Forelimb muscle (tissue), 1 donor: ENCODE measurements at places on chromosomes 4 and X.

DNA sequence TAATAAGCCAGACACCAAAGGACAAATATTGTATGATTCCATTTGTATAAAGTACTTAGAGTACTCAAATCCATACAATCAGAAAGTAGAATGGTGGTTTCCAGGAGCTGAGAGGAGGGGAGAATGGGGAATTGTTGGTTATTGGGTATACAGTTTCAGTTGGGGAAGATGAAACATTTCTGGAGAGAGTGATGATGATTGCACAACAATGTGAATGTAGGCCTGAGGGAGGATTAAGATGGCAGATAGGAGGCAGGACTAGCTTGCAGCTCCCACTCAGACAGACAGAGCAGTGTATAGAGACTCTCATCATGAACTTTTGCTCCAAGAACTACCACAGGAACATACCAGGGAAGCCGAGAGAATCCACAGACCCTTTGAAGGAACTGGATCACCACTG, 75.7 kb upstream of the PAK3 start:
- DNase-seq = no peak

DNA sequence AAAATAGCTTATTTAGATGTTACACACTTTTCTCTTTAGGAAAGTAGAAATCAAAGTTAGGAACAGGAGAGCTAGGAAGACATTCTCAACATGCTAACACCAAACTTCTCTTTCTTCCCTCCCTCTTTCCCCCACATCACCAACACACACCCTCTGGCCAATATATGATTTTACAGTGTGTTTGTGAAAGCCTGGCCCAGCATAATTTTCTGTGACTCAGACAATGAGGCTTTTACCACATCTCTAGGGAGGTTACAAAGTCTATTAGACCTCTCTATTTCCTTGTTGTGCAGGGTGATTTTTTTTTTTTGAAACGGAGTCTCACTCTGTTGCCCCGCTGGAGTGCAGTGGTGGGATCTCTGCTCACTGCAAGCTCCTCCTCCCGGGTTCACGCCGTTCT, 189.9 kb downstream of the AASDH start:
- DNase-seq = no peak

DNA sequence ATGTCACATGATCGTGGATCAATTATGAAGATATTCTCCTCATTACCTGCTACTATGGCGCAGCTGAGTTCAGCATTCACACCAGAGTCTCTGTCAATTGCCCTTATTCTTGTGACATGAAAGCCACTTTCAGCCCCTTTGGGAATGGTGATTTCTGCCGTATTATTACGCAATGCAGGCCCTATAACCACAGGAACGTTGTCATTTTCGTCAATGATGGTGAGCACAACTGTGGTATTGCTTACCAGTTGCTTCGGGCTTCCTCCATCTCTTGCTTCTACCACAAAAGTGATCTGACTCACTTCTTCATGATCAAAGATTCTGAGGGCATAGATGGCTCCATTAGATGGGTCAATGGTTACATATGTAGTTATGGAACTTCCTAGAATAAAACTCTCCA, 2.1 kb downstream of the PCDH18 start:
- no peak for DNase-seq

DNA sequence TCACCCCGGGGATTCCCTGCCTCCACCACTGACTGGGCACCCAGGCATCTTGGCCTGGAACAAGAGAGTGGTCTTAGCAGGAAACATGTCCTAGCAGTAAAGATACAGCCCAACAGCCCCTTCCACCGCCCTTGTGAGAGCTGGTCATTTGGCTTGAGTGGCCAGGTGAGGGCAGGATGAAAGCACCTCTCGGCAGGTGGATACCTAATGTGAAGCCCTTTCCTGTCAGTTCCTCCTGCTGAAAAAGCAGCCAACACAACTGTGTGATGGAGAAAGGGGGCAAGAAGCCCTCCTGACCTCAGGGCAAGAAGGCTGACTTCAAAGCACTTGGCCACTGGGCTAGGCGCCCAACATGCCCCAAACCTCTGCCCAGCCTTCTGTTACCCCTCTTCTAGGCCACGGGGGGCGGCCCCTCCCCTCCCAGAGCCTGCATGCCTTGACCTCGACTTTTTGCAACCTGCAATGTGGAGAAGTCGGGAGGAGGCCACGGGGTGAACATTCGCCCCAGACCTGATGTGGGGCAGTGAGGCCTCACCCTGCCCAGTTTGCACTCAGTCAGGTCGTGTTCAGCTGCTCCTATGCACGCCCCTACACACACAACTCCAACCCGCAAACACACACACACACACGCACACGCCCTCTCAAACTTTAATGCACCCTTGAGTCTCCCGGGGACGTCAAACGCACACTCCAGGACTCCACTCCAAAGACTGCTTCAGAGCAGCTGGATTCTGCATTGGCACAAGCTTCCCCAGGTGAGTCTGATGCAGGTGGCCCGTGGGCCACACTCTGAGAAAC, 1.1 kb downstream of the LGI2 start:
- DNase-seq = no peak

DNA sequence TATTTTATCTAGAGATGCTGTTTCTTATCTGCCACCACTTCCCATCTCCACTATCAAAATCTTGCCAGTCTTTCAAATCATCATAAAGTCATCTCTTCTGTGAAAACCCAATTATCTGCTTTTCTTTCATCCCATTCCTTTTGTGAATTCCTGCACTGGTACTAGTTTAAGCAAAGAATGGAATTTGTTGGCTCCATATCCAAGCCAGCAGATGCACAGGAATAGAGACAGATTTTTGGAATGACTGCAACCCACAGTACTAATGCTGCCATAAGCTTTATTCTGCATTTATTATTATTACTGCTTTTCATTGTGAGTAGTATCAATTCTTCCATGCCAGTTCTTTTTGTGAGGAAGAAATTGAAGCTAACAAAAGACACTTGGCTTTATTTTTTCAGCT, 616.7 kb downstream of the RAPGEF2 start:
- DNase-seq = no peak

- DNase-seq = no peak
Measured at GRCh38 chr4:25095837-25096236, 64.4 kb downstream of the SEPSECS start.

- DNase-seq = no peak
Measured at GRCh38 chrX:153628665-153629064, 18.3 kb upstream of the DUSP9 start.

- DNase-seq = no peak
Measured at GRCh38 chr4:140094438-140095420, 59.3 kb downstream of the MAML3 start.

GRCh38 chr4:87881115-87881514, 48.3 kb downstream of the MEPE start:
- no peak for DNase-seq

DNA sequence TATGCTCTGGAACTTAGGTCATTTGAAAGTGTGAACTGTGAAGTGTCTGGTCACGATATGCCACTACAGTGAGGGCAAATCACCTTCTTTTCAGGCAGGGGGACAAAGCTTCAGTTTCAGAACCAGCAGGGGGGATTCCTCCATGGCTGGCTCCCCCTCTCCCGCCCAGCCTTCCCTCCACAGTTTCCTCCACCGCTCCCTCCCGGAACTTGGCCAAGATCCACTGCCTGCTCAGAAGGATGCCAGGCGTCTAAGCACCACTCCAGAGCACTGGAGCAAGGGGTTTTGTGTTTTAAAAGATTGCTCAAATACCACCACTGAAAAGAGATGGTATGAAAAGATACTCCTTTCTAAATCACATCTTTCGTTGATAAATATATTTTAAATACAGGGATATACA, 126.9 kb downstream of the ELOVL6 start:
- no peak for DNase-seq

DNA sequence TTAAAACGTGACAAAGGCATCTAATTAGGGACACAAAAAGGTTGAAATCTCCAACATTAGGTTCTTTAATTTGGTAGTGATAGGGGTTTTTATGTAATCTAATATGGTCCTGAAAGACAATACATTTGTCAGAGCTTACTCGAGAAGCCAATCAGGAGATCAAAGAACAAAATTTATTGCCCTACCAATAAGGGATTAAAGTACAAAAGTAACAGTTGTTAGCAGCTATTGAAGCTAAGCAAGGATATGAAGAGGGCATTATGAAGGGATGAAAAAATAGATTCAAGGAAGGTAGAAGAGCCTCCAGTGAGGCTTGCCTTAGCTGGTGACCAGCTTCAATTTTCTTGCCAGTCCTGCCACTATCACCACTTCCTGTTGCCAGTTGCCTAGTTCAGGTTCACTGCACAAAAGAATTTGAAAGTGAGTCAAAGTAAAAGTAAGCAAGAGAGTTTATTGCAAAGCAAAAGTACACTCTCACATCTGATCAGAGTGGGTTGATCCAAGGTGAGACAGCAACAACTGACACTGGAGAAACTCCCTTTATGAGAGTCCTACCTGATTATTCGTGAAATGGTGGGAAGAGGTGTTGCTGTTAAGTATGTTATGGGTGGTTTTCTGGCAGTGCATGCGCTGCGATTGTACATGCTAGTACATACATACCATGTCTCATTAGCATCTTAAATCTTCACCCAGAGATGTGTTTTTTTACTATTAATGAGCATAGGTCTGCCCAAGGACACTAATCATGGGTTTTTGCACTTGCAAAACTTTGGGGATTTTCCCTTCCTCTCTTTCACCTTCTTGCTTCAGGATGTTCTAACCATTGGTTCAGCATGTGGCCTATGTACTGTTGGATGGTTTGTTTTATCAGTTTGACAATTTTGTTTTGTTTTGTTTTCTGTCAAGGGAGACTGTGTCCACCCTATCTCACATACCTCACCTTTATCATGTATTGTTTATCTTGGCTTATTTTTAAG, 263.2 kb upstream of the ITM2A start:
- no peak for DNase-seq

DNA sequence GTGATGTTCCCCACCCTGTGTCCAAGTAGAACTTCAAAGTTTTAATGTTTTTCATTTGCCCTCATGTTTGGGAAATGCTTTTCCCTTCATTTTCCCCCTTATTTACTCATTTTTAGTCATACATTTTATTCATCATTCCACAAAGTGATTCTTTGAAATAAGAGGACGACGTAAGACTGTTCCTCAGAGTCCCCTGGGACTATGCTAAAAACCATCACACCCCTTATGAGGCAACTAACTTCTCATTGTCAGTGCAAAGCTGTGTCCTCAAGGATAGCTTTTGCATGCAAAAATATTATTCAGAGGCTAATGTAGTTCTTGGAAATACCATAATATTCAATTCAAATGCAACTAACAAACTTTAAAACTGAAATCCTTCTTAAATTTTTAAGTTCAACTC, 14.8 kb upstream of the ADGRG2 start:
- no peak for DNase-seq

GRCh38 chr4:77355731-77356130, 198.7 kb downstream of the CCNG2 start:
- DNase-seq = no peak

GRCh38 chr4:95830651-95831050, 9.2 kb upstream of the PDHA2 start:
- no peak for DNase-seq

GRCh38 chr4:19005211-19005610, 983.7 kb upstream of the LCORL start:
- DNase-seq = no peak

GRCh38 chr4:2570551-2571222, 34.2 kb downstream of the FAM193A start:
- no peak for DNase-seq

- no peak for DNase-seq
Measured at GRCh38 chr4:18039113-18039512, 17.6 kb upstream of the LCORL start.

DNA sequence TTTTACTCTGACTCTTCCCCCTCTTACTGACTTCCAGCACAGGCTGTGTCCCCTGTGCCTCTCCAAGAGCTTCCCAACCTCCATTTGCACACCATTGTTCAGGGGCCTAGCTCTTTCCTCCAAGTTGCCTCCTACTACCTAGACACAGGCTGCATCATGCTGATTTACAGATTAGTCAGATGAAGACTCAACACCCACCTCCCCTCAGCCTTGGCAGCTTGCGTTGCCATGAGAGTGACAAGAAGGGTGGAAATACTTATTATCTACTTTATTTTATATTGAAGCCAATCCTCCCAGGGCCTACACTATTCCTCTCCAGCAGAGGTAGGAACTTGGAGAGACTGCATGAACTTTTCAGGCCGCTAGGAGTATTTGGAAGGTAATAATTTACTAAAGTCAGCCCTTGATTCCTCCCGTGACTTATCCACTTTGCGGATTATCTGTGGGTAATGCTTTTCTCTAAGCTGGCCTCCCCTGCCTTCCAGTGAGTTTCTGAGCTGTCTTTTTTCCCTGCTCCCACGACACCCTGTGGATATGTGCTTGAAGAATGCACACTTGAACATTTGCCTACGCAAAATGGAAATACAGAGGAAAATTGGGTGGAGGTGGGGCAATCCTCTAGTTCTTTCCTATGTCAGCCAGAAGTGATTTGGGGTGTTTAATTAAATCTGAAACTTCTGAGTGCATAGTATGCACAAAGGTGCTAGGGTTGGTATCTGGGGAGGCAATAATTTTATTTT, 74.1 kb upstream of the TMEM164 start:
- no peak for DNase-seq

- no peak for DNase-seq
Measured at GRCh38 chr4:161188578-161188977, 975.2 kb downstream of the FSTL5 start.

GRCh38 chrX:41482154-41482850, 35.2 kb downstream of the NYX start:
- no peak for DNase-seq

DNA sequence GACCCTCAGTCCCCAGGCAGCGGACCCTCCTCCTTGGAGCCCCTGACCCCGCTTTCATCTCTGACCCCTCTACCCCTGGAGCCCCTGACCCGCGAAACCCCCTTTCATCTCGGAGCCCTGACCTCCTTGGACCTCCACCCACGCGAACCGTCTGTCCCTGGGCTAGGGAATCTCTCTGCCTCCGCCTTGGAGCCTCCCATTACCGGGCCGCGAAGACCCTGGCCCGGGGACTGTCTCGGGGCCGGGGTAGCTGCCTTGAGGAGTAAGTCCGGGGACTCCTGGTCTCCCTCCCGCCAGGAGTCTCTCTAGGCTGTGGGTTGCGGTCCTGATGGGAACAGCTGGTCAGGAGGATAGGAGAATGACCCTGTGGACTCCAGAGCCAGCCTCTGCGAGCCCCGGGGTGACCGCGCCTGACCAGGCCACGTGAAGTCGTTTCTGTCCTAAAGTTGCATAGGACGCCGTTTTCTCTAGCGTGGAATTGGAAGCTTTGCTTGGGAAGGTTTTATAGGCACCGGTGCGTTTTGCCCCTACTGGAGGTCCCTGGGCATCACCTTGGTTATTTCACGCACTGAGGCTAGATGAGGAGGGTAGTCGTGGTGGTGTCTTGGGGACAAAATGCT, 824 bp downstream of the TBC1D14 start:
- no peak for DNase-seq

- no peak for DNase-seq
Measured at GRCh38 chr4:65667506-65668041, 2.7 kb downstream of the EPHA5 start.

DNA sequence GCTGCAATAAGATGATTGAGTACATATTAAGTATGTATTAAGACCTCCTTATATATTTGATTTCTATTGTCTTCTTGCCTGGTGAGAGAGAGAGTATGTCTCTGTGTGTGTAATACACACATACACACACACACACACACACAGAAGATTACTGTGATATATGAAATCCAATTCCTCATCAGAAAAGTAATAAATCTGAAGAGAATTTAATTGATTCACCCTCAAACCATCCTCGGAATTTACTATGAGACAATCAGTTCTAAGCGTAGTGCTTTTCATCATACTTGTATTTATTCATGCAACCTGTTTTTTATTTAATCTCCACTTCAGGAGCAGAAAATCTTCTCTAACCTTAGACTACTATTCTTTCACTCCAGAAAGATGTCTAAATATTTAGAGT, 62.3 kb upstream of the TLL1 start:
- DNase-seq = no peak

- no peak for DNase-seq
Measured at GRCh38 chrX:21800344-21800770, 39.1 kb upstream of the MBTPS2 start.
